ENCODE measurements at places on chromosomes 2 and 18.

GRCh38 chr2:21895200-21895599 lies 771.4 kb downstream of the TDRD15 start:
- DNase-seq = no peak

DNA sequence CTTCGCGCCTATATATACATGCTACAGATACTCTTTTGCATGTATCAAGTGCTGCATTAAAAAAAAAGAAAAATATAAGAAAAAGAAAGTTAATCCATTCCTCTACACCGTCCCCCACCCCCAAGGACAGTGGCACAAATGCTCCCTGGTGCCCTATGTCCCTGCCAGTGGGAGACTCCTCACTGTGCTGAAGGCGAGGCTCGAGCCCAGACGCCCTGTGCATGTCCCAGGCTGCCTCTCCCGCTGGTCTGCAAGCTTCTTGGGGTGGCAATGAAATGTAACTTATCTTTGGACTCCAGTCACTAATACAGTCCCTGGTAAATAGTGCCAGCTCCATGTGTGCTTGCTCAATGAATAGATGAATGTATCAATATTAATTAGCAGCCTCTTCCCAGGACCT lies 185.6 kb upstream of the SMAD2 start:
- no peak for DNase-seq

DNA sequence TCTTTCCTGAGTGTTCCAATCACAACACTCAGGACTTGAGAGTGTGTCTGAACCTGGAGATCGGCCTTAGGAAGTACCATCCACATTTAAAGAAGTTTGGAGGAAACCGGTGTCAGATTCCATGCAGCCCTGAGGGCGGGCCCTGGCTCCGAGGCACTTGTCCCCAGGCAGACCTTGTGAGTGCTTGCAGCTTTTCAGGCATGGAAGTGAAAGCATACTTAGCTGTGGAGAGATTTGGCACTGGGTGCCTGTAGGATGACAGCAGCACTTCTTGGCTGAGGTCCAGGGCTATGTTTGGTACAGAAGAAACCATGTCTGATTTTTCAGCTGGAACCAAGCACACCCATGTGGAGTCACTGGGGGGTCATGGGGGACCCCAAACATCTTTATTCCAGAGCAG lies 230.8 kb downstream of the SEPTIN10 start:
- DNase-seq = no peak

GRCh38 chr2:233350708-233351107 lies 3.6 kb upstream of the DGKD start:
- DNase-seq = no peak

DNA sequence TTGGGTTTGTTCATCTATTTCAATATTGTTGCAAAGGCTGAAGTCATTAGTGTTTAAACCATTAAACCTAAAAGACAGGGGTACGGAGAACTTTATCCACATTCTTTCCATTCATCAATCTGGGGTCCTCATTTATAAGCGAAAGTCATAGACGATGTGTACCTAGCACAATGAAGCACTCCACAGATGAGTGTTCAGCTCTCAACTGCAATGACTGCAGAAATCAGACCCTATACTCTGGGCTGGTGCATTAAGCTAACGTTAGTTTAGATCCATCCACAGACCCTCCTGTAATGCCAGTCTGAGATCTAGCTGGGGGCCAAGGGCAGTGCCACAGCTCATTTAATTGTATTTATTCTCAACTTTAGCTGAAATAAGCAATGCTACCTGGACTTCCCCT lies 155.2 kb downstream of the AFF3 start:
- no peak for DNase-seq

DNA sequence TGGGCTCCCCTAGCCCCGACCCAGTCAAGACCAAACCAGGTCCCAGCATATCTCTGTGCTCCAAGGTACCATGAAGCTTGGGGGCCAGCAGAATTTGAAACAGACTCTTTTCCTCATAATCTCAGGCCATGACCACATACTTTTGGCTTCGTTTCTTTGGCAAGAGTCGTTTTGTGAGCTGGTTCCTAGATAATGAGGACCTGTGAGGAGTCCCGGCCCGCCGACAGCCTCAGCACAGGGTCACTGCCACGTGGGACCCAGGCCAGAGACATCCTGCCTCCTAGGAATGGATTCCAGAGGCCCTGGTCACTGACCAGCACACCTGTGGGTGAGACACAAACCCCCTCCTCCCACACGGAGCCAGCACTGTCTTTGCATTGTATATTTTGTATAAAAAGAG lies 73.5 kb downstream of the VAPA start:
- no peak for DNase-seq

DNA sequence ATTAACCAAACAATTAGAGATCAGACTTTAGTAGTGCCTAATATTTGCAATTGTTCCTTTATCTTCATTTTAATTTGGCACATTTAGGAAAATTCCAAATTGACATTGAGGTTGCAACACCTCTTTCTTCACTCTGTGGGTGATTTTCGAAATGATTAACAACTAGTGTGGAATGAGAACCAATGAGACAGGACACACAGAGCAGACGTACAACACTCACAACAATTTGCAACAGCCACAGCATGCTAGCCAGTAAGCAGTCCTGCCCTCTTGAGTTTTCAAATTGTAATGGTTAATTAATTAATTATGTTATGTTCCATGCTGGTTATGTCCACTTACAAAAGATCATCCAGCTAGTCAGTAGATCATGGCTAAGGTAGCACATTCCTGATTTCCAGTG lies 339.3 kb downstream of the LRP1B start:
- no peak for DNase-seq

All from SK-N-DZ (cell line).